ENCODE measurements at places on chromosomes 3 and 15.

DNA sequence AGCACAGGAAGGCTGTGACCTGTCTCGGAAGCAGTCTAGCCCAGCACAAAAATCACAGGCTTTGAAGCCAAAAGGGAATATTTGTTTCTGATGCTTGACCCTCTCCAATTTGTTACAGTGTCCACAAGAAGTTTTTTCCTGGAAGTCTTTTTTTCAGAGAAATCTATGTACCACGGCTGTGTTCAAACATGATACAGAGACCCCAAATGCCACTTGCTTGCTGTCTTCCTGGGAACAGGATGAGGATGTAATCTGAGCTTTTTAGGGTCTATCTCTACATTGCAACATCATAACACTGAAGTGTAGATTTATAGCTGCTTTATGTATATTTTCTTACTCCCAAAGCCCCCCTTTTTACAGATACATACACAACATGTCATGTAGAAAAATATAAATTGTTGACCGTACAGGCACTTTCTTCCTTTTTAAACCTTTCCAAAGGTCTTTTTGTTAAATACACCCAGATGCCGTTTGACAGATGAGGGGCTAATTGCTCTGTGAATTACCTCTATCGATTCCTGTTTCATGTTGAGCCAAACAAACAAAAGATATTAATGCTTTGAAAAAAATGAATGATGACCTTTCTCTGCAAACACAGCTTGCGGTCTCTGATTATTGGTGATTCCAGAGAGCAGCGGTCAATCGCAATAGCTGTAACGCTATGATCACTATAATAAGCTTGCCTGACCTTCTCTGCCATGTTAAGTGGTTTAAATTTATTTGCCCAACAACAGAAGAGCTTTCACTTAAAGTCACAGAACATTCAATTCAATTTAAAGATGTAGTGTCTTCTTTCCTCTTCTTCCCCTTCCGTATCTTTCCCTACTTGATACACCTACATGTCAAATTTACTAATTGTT, 875.9 kb upstream of the NR2F2 start:
- no peak for DNase-seq

DNA sequence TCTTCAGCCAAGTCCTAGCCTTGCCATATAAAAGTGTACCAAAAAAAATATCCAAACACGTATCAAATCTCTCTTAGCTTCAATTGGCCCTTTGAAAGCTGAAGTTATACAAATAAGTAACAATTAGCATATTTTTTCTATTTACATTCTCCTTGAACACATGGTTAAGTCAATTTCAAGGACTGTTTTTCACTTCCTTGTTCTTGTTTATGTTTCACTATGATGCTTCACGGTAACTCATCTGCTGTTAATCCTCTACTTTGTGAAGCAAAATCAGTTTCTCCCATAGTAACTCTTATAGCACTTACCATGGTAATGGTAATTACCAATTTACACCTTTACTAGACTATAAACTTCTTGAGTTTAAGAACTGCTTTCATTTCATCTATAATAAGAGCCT, 10.6 kb upstream of the SPRED1 start:
- no peak for DNase-seq

GRCh38 chr3:98003306-98003969, 31.2 kb upstream of the RIOX2 start:
- no peak for DNase-seq

GRCh38 chr3:174949523-174949922, 90.4 kb downstream of the NAALADL2 start:
- no peak for DNase-seq

GRCh38 chr15:39447346-39447745, 133.5 kb upstream of the THBS1 start:
- DNase-seq = no peak

- no peak for DNase-seq
Observed at GRCh38 chr3:29145360-29145759, 135.5 kb upstream of the RBMS3 start.

- DNase-seq = no peak
Observed at GRCh38 chr3:56621681-56622080, 61.4 kb downstream of the TASOR start.

- no peak for DNase-seq
Observed at GRCh38 chr3:113963879-113964278, 16.1 kb downstream of the ZDHHC23 start.
